ENCODE measurements at places on chromosomes 12 and 14.

DNA sequence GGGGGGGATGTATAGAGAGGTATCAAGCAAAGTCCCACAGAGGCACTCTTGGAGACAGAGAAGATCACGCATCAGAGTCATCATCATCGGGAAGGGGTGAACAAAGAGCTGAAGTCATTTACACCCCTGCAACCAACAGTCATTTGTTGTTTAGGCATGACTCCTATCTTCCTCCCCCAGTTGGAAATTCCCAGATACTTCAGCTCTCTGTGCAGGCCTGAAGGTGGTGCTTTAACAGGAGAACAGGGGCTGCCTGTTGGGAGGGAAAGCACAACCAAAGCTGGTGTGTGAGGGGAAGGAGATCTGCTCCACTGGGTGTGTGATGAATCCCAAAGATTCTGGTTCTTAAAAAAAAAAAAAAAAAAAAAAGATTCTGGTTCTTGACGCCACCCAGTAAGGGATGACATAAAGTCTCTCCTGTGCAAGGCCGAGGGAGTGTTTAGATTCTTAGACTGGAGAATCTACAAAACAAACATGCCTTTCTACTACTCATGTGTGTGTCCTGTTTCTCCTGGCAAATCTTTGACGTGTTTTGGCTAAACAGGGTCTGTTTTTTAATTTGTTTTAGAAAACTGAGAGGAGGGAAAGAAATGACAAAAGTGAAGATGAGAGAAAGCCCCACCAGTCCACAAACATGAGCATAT, 121.0 kb upstream of the ARHGAP5 start:
- no peak for DNase-seq

- no peak for DNase-seq
Measured at GRCh38 chr12:106551410-106551809, 31.4 kb upstream of the RFX4 start.

DNA sequence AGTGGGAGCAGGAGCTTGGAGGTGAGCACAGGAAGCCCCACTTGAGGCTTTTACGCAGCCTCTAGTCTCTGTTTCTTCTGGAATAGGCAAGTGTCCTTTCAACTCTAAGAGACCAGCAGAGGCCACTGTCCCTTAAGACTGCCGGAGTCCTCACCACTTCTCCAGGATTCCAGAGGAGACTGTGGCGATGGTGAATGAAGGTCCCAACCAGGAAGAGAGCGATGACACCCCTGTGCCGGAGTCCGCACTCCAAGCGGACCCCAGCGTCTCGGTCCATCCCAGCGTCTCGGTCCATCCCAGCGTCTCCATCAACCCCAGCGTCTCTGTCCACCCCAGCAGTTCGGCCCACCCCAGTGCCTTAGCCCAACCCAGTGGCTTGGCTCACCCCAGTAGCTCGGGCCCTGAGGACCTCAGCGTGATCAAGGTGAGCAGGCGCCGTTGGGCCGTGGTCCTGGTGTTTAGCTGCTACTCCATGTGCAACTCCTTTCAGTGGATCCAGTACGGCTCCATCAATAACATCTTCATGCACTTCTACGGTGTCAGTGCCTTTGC, 442 bp downstream of the FLVCR2 start:
- DNase-seq = no peak

DNA sequence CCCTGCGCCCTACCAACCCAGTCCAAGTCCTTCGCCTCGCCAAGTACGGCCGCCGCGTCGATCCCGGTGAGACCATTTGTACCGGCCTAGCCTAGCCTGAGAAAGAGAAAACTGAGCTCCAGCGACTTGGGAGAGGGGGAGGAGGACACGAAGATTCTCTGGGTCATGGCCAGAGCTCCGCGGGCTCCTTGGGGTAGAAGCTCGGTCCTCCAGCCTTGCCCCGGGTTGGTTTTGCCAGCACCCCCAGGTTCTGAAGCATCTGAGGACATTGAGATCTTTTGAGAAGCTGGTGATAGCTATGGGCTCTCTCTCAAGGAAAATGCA, 7.3 kb downstream of the LHX5 start:
- no peak for DNase-seq

DNA sequence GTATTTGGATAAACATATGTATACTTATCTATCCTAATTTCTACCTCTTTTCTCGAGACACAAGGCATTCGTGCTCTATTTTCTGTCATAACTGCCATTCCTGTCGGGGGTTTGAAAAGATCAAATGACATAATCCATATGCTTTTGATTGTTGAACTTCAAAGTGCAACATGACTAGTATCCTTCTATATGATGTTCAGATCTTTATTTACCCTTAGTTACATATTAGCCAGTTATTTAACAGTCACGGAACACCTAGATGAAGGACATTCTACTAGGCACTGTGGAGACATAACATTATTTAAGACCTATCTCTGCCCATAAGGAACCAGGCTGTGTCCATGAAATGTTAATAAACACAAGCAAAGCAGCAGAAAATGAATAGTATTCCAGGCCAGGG, 11.2 kb upstream of the GRIN2B start:
- DNase-seq = no peak

GRCh38 chr12:7190268-7191055, 976 bp downstream of the PEX5 start:
- DNase-seq = no peak

- DNase-seq = peak; percentile 81
Measured at GRCh38 chr12:52023182-52023975, 16.6 kb downstream of the TAMALIN start.

- no peak for DNase-seq
Measured at GRCh38 chr14:54211551-54212308, 185.1 kb upstream of the CDKN3 start.

- DNase-seq = no peak
Measured at GRCh38 chr12:75724928-75725312, 213.5 kb upstream of the KRR1 start.

GRCh38 chr14:50524731-50525515, 7.4 kb downstream of the MAP4K5 start:
- DNase-seq = no peak

DNA sequence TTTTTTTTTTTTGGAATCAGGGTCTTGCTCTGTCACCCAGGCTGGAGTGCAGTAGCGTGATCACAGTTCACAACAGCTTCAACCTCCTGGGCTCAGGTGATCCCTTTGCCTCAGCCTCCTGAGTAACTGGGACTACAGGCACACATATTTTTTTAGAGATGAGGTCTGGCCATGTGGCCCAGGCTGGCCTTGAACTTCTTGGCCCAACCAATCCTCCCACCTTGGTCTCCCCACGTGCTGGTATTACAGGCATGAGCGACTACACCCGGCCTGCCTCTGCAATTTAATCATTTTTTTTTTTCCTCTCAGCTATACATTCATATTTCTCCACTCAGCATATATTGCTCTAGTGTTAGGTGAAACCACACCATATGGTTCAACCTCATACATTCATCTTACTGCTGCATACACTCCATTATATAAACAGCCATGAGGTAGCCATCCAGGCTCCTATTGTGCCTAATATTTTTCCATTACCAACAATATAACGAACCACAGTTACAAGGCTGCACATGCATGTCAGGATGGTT, 7.1 kb downstream of the STX2 start:
- no peak for DNase-seq

- no peak for DNase-seq
Measured at GRCh38 chr12:2051700-2052621, 826 bp upstream of the CACNA1C start.

- DNase-seq = peak; percentile 12
Measured at GRCh38 chr14:97077253-97077653, 280.1 kb downstream of the VRK1 start.

GRCh38 chr12:125852116-125852515, 786.9 kb downstream of the AACS start:
- DNase-seq = no peak

DNA sequence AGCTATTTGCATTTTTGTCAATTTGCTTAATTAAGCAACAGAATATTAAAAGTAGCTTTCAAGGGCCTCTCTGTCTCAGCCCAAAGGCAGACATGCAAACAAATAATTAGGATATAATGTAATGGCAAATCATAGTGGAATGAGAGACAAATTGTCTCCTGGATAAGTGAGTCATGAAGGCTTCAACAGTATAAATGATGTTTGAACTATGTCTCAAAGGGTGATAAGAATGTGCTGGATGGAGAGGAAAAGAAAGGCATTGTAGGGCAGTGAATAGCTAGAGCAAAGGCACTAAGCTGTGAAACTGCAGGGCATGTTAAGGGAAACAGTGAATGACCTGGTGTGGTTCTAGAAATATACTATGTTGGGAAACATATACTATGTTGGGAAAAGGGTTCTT, 53.5 kb upstream of the PPP1R12A start:
- DNase-seq = no peak

- no peak for DNase-seq
Measured at GRCh38 chr14:65287264-65288131, 125.0 kb upstream of the FUT8 start.

GRCh38 chr14:86892152-86892956, 1100.6 kb downstream of the GALC start:
- no peak for DNase-seq

- no peak for DNase-seq
Measured at GRCh38 chr12:7857971-7858370, 14.7 kb downstream of the SLC2A14 start.

GRCh38 chr12:76871082-76871481, 7.7 kb downstream of the CSRP2 start:
- no peak for DNase-seq

- DNase-seq = no peak
Measured at GRCh38 chr14:34665785-34666435, 36.0 kb upstream of the SNX6 start.

- no peak for DNase-seq
Measured at GRCh38 chr12:124322271-124322998, 27.5 kb downstream of the RFLNA start.

GRCh38 chr14:53932966-53933365, 23.7 kb downstream of the BMP4 start:
- DNase-seq = no peak

DNA sequence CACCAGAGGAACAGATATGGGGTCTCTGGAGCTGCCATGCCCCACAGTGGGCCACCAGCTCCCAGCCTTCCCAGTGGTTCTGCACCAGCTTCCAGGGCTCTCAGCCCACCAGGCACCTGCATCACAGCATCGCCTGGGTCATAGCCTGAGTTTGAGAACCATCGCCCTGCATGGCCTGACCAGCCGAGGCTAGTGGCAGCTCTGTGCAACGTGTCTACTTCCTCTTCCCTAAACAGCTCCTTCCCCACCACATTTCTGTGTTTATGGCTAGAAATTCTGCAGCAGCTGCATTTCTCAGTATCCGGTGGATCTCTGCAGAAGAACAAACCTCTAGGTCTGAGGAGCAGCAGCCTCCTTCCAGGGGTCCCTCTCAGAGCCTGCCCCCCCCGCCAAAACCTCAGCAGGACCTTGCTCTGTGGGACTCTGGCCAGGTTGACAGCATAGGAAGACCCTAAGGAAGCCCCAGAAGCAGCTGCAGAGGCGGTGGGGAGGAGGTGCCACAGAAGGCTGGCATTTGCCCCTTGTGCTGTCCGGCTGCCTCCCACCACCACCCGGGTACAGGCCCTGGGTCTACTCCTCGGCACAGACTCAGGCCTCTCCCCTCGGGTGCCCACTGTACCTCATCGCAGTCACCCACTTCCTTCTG, 47.7 kb downstream of the PSMA6 start:
- no peak for DNase-seq

- DNase-seq = no peak
Measured at GRCh38 chr14:64800000-64800399, 79.7 kb downstream of the SPTB start.

- DNase-seq = no peak
Measured at GRCh38 chr14:75434890-75435248, 7.0 kb downstream of the JDP2 start.

DNA sequence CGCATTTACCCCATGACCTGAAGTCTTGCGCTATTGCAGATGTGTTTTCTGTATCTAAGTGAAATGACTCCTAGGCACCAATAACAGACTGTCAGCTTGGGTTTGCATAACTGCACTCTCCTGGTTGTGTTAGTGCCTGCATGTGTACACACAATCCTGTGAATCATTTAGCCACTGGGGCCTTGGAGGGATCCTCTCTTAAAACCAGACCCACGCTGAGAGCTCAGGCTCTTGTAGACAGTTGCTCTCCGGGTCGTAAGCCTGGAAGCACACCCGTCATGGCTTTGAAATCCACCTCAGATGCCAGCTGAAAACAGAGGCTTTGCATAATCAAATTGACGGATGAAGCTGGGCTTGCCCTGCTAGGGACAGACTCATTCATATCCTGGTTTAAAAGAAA, 79.2 kb upstream of the RBM19 start:
- DNase-seq = no peak

DNA sequence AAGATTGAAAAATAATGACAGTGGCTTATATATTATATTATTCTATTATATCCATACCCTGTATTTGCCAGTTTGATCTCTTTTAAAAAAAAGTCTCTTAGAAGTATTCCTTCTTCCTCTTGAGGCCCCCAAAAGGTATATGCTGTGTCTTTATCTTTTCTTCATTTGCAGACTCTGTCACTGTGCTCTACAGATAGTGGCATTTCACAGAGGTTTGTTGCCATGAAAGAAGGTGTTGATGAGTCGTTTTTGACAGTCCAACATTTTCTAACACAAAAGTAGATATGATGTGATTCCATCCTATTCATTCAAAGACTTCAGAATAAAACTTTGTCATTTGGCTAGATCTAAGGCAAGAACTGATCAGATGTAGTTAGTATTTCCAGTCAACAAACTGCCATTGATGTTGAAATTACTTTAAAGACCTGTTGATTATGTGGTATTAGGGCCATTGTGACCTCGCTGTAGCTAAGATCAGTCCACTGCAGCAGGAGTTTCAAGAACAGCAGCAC, at the start of gene CCDC196:
Gene CCDC196, plus strand, starts transcription at position 462 of the 512 bp plus-strand sequence. CDS start 132 bp downstream, outside the sequence.
- DNase-seq = no peak

DNA sequence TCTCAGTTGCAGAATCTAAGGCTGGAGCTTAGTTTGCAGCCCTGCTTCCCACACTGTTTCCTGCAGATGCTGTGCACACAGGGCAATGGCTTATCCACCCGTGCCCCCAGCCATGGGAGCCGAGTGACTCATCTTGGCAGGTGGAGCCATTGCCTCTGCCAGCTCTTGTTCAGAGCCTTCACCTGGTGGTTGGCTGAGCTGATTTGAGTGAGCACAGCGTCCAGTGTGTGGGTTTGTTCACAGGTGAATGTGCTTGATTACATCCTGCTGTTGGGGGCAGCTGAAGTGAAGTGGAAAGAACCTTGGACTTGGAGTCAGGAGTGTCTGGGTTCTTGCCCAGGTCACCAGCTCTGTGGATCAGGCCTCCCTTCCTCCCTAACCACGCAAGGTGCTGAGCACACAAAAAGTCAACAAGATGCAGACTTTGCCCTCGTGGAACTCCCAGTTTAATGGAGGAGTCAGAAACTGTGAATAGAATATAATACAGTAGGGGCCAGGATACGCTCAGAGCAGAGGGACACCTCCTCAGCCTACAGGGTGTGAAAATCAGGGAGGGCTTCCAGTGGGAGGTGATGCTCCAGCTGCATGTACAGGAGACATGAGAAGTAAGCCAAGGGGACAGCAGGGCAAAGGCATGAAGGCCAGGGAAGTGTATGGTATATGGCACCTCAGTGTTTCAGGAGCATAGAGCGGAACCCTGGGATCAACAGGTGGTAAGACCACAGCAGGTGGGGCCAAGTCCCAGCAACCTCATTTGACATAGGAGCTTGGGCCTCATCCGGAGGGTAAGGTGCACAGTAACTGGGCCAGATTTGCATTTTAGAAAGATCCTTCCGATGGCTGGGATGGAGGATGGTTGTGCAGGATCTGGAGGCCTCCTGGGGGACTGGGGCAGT, 22.8 kb downstream of the JDP2 start:
- DNase-seq = no peak
